ENCODE measurements at places on chromosomes 3 and 15.

GRCh38 chr15:40941068-40941527 lies 12.0 kb downstream of the DLL4 start:
- H3K27me3 ChIP-seq: peaks cover 3% of the 10 kb centered on the region
- H3K4me3 ChIP-seq: peak overlapping the region; percentile 37
- peaks cover 20% of the 10 kb centered on the region for H3K4me1 ChIP-seq
- H3K27ac ChIP-seq: peak overlapping the region; percentile 72
- no peak for DNase-seq

GRCh38 chr3:114274929-114275328 lies 18.9 kb upstream of the TIGIT start:
- DNase-seq: no peak
- no peak overlapping the region for H3K27ac ChIP-seq
- H3K27me3 ChIP-seq: no peaks in the 10 kb centered on the region
- no peak overlapping the region for H3K4me3 ChIP-seq
- no peaks in the 10 kb centered on the region for H3K36me3 ChIP-seq
- no peaks in the 10 kb centered on the region for H3K4me1 ChIP-seq

GRCh38 chr3:53166781-53167291 lies 5.8 kb downstream of the PRKCD start:
- peaks cover 64% of the 10 kb centered on the region for H3K4me1 ChIP-seq
- H3K27me3 ChIP-seq: peaks cover 1% of the 10 kb centered on the region
- DNase-seq: no peak

GRCh38 chr3:60192297-60193114 lies 1058.7 kb downstream of the FHIT start:
- peak overlapping the region; percentile 94 for H3K27ac ChIP-seq
- peak overlapping the region; percentile 62 for H3K4me3 ChIP-seq
- peaks cover 58% of the 10 kb centered on the region for H3K4me1 ChIP-seq
- DNase-seq: no peak
- no peaks in the 10 kb centered on the region for H3K27me3 ChIP-seq
- peaks cover 10% of the 10 kb centered on the region for H3K36me3 ChIP-seq

Data from activated T-helper 1 cell treated with anti-CD3 and anti-CD28 coated beads, Interleukin-12 subunit alpha, Interleukin-12 subunit beta, Interleukin-2, Interleukin-4 antibody, amounts not matched to agents 30 ng/mL and 10 ng/mL and 1 ng/mL, durations not matched to agents 14 hours and 24 hours and 36 hours (primary cell).